ENCODE measurements at places on chromosomes 2 and 18.

GRCh38 chr2:237693291-237693994 is 66.1 kb downstream of the LRRFIP1 start:
- DNase-seq, result no peak

- DNase-seq, result no peak
These were observed 15.5 kb downstream of the TTLL4 start for GRCh38 chr2:218726004-218726574.

DNA sequence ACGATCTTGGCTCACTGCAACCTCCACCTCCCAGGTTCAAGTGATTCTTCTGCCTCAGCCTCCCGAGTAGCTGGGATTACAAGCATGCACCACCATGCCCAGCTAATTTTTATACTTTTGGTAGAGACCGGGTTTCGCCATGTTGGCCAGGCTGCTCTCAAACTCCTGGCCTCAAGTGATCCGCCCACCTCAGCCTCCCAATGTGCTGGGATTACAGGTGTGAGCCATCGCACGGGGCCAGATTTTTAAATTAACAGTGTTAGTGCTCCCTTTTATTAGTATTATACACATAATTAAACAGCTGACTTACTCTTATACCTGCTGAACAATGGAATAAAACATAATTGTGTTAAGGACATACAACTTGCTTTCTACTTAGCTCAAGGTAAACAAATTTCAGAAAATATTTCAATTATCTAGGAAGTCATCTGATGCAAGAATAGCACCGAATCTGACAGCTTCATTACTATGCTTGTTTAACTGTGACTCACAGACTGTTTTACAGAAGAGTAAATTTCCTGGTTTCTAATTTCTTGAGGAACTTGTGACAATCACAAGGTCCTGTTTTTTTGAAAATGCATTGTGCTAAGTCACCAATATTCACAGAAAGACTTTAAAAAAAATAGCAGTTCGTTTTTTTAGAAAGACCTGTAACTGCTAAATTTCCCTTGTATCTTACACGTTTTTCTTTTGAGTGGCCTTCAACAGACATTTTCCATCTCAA is 51.2 kb downstream of the SPIRE1 start:
- no peak for DNase-seq

DNA sequence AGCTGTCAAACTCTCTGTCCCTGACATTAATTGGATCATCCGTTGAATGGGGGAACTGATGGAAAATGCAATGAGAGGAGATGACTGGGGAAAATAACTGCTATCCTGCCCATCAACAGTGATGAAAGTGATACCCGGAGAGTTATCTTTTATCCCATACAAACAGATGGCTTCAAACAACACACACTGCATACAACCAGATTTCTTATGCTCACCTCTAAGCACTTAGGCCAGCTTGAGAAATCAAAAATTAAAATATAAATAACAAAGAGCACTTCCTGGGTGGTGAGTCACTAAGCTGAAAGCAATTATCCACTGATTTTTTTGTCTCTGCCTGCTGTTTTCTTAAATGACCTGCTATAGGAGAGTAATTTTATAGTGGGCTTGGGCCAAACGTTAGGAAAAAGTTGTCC is 237.6 kb upstream of the RGPD4 start:
- no peak for DNase-seq

DNA sequence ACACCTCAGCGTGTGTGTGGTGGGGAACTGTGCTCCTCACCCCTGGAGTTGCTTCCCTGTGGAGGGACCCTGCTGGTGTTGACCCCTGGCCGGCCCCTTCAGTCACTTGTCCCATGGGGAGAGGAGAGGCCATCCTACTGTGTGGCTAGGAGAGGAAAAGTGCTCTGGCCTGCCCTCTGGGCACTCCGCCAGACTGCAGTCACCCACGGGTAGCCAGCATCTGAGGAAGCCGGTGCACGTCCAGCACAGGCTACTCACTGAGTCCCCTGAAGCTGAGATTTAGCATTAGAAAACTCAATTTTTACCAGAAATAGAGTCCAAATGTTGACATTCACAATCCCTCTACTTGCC is 211.5 kb upstream of the RAB6C start:
- no peak for DNase-seq

DNA sequence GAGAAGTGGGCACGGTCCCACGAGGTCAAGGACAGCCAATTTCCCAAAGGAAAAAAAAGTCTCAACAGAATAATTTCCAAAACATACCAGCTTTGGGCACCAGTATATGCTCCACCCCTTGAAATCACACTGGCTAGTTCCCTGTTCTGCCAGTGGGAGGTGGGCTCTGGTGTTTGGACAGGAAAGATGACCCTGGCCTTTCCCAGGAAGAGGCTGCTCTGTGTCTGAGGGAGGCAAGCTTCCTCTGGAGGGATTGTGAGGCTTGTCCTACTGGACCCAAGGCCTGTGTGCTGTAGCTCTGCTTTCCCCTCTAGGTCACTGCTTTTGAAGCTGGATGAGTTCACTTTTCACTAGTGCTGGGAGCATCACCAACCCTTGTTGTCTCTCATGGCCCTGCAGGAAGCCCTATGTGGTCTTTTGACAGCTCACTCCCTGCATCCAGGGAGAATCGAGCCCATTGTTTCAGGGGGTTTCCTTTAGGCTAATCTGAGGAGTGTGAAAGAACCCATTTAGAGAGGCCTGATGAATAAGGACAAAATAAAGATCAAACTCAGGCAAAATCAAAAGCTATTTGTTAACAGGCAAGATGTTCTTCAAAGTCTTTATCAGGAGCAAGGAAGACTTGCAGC is 36.3 kb downstream of the CXCR4 start:
- no peak for DNase-seq

DNA sequence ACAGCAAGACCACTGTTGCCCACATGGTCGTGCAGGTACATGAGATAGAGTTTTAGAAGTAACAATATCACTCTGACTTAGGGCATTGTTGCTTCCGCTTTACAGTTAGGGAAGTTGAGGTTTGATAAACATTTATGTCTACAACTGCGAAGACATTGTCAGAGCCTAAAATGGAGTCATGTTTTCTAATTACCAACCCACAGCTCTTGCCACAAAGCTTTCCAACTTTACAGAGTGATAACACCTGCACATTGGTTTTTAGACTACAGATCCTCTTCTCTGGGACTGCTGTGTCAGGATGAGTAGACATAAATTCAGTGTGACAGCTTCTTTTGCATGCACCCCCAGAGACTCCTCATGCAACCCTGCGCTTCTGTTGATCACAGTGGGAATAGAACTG is 119.0 kb downstream of the FEZ2 start:
- no peak for DNase-seq

DNA sequence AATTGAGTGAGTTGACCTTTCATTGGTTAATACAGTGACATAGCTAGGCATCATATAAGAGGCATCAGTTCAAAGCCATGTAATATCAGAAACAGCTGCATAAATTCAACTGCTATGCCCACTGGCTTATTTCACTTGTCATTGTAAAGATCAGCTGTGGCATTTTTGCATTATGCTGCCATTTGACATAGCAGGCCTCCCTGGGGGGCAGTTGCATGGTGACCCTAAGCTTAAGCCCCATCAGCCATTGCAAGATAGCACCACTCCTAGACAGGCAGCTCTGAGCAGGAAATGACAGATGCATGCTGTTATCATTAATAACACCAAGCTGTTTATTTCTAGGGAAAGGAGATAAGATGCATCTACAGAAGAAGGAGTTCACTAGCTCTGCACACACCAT is 233.4 kb upstream of the CNTNAP5 start:
- DNase-seq, result no peak

DNA sequence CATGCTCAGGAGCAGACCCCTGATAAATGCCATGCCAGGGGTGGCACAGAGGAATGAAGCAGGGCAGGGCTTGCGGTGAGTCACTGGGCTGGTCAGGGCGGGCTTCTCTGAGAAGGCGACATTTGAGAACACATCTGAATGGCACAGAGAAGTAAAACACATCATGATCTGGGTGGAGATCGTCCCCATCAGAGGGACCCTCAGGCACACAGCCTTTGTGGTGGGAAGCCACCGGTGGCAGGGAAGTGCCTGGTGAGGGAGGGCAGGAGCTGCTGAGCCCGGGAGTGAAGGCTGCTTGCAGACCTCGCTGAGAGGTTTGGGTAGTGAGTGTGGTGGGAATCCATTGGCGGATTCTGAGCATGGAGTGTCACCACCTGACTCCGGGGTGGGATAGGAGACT is 44.5 kb downstream of the DCDC2C start:
- no peak for DNase-seq

DNA sequence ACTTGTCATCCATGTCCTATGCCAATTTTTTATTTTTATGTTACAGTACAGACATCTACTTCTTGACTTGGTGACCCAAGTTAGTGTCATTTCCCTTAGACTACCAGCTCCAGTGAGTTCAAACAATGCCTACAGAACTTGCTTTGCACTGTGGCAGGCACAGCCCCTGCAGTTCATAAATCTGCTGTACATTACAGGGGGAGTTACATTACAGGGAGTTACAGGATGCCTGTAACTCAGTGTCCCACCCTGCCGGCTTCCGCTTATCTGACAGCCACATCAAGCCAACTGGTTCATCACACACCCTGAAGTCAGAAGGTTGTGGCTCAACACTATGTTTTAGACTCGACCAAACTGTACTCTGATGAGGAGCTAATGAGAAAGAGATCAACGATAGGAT is 7.8 kb upstream of the NPAS2 start:
- DNase-seq, result no peak

DNA sequence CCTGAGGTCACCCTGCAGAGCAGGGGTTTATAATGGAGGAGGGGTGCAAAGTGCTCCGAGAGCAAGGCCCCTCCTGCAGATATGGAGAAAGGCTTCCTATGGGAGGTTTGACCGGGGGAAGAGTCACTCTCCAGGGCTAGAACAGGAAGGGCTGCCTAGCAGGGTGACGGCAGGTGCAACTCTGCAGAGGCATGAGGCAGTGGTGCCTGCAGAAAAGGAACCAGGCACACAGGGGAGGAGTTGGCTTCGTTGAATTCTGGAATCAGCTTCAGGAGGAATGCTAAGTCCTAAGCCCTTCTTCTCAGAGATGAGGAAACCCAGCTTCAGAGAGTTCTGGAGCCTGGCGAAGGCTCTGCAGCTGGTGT is 17.5 kb upstream of the HPCAL1 start:
- DNase-seq, result no peak

- no peak for DNase-seq
These were observed 419.9 kb downstream of the TGIF1 start for GRCh38 chr18:3869848-3870247.

DNA sequence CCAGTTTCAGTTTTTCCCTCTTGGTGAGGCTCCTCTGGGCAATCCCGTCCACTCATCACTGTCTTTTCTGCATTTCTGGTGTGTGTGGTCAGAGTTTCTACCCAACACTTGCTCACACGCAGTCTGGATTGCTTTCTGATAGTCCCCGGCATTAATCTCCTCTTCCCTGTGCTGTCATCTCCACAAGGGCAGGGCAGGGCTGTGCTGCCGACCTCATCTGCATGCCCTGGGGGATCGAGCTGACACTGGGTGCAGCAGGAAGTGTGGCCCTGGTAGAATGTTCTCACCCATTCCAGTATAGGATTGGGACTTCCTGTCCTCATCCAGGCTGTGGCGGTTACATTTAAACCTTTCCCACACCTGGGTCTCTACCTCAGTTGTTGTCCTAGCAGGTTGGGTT is 80.0 kb upstream of the FAM136A start:
- DNase-seq, result no peak

- DNase-seq, result no peak
These were observed 253.4 kb downstream of the TMX3 start for GRCh38 chr18:68461481-68462018.

GRCh38 chr2:11748861-11749645 is 2.6 kb downstream of the LPIN1 start:
- no peak for DNase-seq

DNA sequence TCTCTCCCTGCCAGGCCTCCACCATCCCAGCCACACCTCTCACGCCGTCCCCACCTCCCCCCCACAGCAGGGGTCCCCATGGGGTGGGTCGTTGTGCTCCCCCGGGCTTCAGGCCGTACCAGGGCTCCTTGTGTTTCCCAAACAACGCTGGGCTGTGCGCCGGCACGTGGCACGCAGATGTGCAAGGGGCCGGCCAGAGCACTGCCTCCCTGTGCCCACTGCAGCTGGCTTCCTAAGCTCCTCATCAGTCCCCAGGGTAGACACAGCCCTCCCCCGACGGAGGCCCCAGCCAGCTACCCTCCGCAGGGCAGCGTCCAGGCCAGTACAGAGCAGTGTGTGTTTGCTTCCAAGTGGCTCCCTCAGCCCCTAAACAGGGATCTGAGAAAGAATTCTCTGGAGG is 34.0 kb downstream of the BIN1 start:
- DNase-seq, result no peak

DNA sequence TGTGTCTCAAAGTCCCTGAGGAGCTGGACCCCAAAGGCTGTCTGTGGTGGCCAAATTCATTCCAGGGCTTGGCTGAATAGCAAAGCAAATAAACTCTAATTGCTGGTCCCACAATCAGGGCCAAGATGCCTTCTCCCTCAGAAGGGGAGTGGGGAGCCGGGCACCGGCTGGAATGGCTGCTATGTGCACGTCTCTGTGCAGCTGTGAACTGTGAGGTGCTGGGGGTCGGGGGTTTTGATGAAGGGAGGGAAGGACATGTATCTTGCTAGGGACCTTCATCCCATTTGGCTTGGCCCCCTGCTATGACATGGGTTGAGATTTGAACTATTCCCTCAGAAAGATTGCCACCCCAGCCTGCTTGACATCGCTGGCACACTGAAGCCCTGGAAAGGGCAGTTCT is 60.4 kb downstream of the CIB4 start:
- DNase-seq, result no peak

GRCh38 chr2:211473116-211473515 is 916.7 kb downstream of the CPS1 start:
- no peak for DNase-seq

DNA sequence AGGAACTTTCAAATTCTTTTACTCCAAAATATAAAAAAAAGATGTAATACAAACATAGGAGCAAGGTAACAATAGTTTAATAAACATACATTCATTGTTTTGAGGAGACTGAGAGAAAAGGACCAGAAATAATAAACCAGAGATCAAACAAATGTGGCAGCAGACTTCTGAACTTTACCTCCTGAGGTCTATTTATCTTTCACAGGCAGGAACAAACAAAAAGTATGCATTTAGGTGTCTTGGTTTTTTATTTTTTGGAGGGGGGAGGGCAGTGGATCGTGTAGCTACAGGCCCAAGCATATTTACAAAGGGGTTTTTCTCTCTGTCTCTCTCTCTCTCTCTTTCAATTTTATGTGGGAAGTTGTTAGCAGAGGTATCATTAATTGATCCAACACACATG is 5.6 kb downstream of the PPP4R1 start:
- DNase-seq, result no peak
